ENCODE measurements at places on chromosomes 16 and 17. TPM values are rescaled to one million over a fixed set of nuclear protein-coding genes. Genes with fewer than 3 reads are reported as not detected.

The MYADML2 gene
- not detected for total RNA-seq

The CCL2 gene
- 4.2 TPM for total RNA-seq

The SLC52A1 gene
- not detected for total RNA-seq

The TBC1D28 gene
- not detected for total RNA-seq

The ABI3 gene
- 2.2 TPM for total RNA-seq

The PYDC1 gene
- not detected for total RNA-seq

The GPR142 gene
- total RNA-seq, result not detected

The MYH8 gene
- total RNA-seq, result not detected

The CHST5 gene
- under 0.01 TPM for total RNA-seq

The DRC3 gene
- total RNA-seq, result 0.59 TPM

The DPEP3 gene
- not detected for total RNA-seq

The MPV17L gene
- total RNA-seq, result 0.59 TPM

The HSD17B2 gene
- not detected for total RNA-seq

The LPCAT2 gene
- total RNA-seq, result 2.4 TPM

The MT1M gene
- total RNA-seq, result 3.0 TPM

The ITGAD gene
- total RNA-seq, result not detected

The SLC9A5 gene
- total RNA-seq, result 0.89 TPM

The METRN gene
- 68.7 TPM for total RNA-seq

The IL17C gene
- not detected for total RNA-seq

The LRRC46 gene
- total RNA-seq, result 0.15 TPM

The CALB2 gene
- total RNA-seq, result not detected

The BMERB1 gene
- total RNA-seq, result 15.0 TPM

The PRSS8 gene
- total RNA-seq, result 0.30 TPM

The HS3ST2 gene
- total RNA-seq, result not detected

The IGF2BP1 gene
- 10.3 TPM for total RNA-seq

The KRT23 gene
- total RNA-seq, result under 0.01 TPM

The C17orf50 gene
- total RNA-seq, result not detected

The RHBDF2 gene
- 12.1 TPM for total RNA-seq

The KRT28 gene
- total RNA-seq, result not detected

The ACE gene
- 0.89 TPM for total RNA-seq

The AIPL1 gene
- not detected for total RNA-seq

The KRT33B gene
- not detected for total RNA-seq

The TSR1 gene
- total RNA-seq, result 57.4 TPM

The MT1G gene
- total RNA-seq, result 1.6 TPM

The MYO15B gene
- total RNA-seq, result 2.0 TPM

The GPR179 gene
- total RNA-seq, result not detected

The AKTIP gene
- total RNA-seq, result 14.3 TPM

The ADAD2 gene
- not detected for total RNA-seq

The KRT40 gene
- total RNA-seq, result not detected

The BCL7C gene
- 85.0 TPM for total RNA-seq

The AOC3 gene
- 0.15 TPM for total RNA-seq

The PRSS53 gene
- 2.1 TPM for total RNA-seq

The DPEP1 gene
- total RNA-seq, result 0.34 TPM

The SEZ6L2 gene
- 3.4 TPM for total RNA-seq

The GAST gene
- not detected for total RNA-seq

The SEPTIN12 gene
- total RNA-seq, result not detected

The CAPNS2 gene
- not detected for total RNA-seq

The CLDN9 gene
- total RNA-seq, result not detected

The NPIPA2 gene
- 0.34 TPM for total RNA-seq

The CAMKK1 gene
- 3.5 TPM for total RNA-seq

The CIBAR2 gene
- not detected for total RNA-seq

The CHST6 gene
- total RNA-seq, result 1.0 TPM

The C16orf96 gene
- total RNA-seq, result under 0.01 TPM

The TM4SF5 gene
- total RNA-seq, result not detected

The PRSS33 gene
- total RNA-seq, result not detected

The TOX3 gene
- total RNA-seq, result not detected

The MRM1 gene
- total RNA-seq, result 9.4 TPM

The C17orf58 gene
- 14.0 TPM for total RNA-seq

The CD300A gene
- not detected for total RNA-seq

Data from bronchus fibroblast of lung (primary cell).